Activated CD4-positive, CD25-positive, alpha-beta regulatory T cell (primary cell): ENCODE measurements at places on chromosomes 13 and 19.

- DNase-seq, result peak; percentile 87
Measured at GRCh38 chr19:50025022-50025793, at the start of gene VRK3. TSS of gene VRK3 (minus strand) at chr19:50025372. CDS start at chr19:50016162, 9,210 bp downstream.

- DNase-seq, result peak; percentile 24
Measured at GRCh38 chr19:17555929-17556813, 722 bp downstream of the COLGALT1 start.

DNA sequence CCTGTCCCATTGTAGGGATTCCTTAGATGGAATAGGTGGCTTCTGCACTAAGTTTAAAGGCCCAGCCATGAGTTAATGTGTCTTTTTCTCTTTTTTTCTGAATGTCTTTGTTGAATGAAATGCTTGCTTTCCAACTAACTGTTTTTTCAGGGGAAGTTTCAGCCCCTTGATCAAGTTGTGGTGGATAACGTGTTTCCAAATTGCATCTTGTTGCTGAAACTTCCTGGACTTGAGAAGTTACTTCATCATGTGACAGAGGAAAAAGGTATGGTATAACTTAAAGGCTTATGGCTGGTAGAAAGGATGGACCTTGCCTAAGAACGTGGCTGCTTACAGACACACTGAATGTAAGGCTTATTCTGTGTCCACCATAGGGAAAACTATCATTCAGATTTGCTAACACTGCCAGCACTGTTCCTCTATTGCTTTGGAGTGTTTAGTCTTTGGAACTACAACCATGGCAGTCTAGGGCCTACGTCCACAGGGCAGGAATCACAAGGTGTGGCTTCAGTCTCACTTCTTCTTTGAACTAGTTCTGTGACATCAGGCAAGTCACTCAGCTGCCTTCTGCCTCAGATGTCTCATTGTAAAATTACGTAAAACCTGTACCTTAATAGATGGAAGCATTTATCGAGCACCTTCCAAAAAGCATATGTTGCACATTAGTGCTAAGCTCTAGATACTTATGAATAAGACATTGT, 25.3 kb downstream of the RNASEH2B start:
- DNase-seq, result no peak

DNA sequence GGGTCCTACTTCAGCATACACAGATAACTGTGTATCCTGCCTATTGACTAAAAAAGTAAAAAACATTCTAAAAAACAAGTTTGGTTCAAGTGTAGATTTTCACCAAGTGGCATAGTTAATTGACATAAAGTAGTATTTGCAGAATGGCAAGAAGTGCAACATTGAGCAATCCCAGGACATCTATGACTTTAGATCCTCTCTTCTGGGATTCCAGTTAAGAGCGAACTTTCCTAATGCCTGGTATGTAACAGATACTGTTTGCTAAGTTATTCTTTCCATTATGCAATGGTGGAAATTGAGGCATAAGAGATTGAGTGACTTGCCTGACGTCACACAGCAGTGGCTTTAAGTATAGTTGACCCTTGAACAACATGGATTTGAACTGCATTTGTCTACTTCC, 96.1 kb downstream of the ZMYM2 start:
- no peak for DNase-seq

DNA sequence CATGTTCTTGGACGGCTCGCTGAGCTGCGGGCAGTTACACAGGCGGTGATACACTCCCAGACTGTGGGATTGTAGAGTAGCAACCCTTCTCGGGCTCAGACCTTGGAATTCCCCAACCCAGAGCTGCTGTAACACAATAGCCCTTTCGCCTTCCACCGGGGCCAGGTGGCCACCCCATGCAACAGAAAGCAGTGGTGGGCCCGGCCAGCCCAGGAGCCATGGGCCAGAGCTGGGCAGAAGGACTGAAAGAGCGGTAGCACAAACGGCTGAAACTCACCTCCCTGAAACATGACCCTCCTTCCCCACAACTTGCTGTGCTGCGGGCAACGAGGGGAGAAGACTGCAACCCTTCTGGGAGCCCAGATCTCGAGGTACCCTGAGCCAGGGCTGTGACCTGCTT, 429.0 kb downstream of the SLITRK1 start:
- no peak for DNase-seq

DNA sequence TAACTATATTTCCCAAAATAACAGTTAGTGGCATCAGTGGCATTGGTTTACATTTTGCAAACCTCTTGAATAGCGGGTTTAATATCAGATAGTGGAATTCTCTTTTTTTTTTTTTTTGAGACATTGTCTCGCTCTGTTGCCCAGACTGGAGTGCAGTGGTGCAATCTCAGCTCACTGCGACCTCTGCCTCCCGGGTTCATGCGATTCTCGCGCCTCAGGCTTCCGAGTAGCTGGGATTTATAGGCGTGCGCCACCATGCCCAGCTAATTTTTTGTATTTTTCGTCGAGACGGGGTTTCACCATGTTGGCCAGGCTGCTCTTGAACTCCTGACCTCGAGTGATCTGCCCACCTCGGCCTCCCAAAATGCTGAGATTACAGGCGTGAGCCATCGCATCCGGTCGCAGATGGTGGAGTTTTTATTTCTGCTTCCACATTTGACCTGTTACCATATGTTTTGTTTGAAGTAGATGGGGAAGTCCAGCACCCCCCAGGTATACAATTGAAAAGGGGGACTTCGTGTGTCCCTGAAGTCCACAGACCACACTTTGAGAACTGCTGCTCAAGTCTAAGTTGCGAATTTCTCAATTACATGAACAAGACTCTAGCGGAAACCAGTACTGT, 40.5 kb upstream of the XPO4 start:
- DNase-seq, result no peak
